ENCODE measurements at places on chromosomes 1 and 21. TPM values are rescaled to one million over a fixed set of nuclear protein-coding genes. Genes with fewer than 3 reads are reported as not detected.
A peak's percentile ranks its signal among the peaks of the same experiment; 100 is the strongest.

GRCh38 chr1:7334475-7335035 is 436.5 kb upstream of the VAMP3 start:
- no peak for DNase-seq

DNA sequence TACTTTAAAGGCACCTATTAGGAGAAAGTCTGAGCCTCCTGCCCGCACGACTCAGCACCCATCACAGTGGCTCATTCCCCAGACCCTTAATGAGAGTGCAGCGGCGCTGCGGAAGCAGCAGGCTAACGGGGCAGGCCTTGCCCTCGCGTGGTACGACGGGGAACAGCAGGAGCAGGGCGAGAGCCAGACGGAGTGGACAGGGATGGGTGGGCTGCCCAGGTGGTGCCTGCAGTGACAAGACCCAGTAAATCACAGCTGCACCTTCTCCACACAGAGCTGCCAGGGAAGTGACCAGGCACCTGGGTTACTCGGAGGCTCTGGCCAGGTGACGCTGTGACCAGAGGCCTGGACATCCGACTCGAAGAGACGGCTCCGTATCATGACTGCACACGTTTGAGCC is 131.9 kb downstream of the NPHP4 start:
- DNase-seq, result no peak

DNA sequence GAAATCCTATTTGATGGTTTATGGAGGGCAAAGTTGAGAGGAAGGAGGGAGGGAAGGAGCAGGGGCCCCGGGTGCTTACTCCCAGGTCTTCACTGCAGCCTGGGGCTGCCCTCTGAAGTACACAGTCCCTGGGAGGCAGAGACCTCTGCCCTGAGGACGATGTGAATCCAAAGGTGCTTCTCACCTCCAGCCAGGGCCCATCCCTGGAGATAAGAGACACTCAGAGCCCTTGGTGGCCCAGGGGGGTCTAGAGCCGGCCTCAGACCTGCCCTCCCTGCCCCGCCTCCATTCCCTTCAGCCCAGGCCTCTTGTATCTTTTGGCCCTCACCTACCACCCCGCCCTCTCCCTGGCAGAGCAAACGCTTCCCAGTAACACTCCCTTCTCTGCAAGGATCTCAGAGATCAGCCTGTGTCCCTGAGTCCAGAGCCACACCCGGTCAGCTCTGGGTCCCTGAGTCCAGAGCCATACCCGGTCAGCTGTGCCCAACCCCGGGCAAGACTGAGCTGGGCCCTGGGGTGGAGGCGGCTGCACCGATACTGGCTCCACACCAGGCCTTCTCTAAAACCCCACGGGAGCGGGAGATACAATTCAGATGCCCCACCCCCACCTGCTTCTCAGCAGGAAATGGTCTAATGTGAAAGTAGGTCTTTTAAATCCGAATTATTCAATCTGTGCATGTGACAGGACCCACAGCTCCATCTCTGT is 3.6 kb upstream of the GNB1 start:
- no peak for DNase-seq

DNA sequence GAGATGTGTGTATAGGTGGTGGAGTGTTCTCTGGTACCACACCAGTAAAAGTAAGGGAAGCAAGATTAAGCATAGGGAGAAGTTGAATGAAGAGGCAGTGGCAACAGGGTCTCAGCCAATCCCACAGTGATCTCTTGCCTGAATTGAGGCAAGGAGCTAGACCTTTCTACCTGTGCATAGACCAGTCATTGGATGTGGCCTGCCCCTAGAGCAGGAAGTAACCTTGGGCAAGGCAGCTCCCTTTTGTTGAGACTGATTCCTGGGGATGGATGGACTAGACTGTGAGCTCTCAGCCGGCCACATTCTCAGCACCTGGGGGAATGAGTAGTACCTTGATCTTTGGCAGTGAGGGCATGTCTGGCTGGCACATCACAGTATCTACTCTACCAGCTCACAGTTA is 6.4 kb downstream of the USP16 start:
- no peak for DNase-seq

GRCh38 chr1:61245696-61246400 is 163.5 kb downstream of the NFIA start:
- no peak for DNase-seq

DNA sequence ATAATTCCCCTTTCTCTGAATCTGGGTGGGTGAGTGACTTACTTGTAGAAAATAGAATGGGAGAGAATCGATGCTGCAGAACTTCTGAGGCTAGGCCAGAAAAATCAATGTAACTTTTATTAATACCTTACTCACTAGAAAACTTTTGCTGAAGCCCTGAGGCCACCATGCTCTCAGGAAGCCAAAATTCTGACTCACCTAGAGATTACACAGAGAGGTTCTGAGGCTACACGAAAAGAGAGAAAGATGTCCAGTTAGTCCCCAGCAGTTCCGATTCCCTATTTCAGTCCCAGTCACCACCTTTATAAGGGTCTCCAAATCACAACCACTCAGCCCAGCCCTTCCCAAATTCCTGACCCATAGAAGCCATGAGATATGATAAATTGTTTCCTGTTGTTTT is 135.2 kb downstream of the NTPCR start:
- no peak for DNase-seq

DNA sequence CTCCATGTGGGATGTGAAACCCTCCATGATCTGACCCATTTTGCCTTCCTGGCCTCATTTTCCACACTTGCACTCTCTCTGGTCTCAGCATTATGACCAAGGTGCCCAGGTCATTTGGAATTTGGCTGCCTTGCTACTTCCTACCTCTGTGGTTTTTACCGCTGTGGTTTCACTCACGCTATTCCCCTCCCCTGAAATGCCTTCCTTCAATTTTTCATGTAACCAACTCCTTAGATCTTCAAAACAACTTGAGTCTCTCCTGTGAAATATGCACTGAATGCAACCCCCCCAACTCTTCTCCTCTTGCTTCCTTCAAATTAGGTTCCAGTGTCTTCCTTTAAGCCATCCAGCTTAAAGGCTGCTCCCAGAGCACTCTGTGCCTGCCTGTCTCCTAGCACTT is 50.1 kb downstream of the PHC2 start:
- no peak for DNase-seq

DNA sequence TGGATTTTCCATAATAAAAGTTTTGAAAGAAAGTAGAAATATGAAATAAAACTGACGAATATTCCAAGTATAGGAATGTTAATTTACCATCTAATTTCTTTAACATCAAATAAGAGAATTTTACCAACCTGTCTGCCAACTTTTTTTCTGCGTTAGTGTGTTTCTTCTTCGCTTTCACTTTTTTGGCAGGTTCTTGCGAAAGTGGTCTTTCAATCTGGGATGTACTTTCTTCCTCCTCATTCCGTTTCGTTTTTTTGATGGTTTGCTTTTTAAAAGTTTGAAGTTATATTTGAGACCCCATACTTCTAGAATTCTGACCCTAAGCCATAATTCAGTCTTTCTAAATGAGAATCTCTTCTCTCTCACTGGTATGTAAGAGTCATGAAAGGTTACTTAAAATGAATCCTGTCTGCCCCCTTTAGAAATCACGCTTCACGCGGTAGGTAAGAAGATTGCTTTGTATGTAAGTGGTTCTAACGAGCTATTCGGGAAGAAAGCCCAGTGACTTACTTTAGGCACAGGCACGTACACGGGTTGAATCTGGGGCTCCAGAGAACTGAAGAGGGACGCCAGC is 580 bp downstream of the RBM34 start:
- DNase-seq, result peak; percentile 63

- DNase-seq, result no peak
Observed at GRCh38 chr1:89391686-89392085, 27.8 kb downstream of the GBP6 start.

DNA sequence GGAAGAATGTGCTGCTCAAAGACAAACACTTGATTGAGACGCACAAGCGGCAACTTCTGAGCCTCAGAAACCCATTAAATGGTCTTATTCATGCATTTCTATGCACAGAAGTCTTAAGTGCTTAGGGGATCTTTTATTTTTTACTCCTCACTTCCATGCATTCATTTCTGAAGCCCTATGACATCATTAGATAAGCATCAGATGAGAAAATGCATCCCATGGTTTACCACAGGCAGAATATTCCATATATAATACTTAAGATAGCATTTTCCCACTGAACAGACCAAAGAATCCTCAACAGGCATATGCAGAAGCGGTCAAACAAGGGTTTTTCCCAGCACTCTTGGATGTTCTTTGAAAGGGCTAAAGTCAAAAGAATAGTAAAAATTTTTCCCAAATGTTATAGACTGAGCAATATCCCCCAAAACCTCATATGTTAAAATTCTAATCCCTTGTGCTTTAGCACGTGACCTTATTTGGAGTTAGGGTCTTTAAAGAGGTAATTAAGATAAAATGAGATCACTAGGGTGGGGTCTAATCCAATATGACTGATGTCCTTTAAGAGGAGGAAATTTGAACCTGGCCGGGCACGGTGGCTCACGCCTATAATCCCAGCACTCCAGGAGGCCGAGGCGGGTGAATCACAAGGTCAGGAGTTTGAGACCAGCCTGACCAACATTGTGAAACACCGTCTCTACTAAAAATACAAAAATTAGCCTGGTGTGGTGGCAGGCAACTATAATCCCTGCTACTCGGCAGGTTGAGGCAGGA is 22.6 kb upstream of the FAM89A start:
- DNase-seq, result no peak

DNA sequence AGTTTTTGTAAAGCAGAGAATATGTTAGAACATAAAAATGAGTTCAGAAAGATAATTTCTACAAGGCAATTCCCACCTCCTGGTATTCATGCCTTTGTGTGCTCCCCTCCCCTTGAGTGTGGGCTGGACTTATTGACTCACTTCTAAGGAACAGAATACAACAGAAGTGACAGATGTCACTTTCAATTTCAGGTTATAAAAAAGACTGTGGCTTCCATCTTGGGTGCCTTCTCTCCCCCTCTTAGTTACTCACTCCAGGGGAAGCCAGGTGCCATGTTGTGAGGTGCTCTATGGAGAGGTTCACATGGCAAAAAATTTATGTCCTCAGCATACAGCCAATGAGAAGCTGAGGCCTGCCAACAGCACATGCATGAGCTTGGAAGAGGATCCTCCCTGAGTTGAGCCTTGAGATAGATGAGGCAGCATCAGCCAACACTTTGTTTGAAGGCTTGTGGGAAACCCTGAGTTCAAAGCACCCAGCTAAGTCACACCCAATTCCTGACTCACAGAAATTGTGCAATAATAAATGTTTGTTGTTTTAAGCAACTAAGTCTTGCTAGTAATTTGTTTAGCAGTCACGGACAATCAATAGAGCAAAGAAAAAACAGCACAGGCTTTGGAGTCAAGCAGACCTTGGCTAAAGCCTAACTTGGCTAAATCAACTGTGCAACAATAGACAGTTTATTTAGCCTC is 73.5 kb upstream of the NGF start:
- peak; percentile 52 for DNase-seq

- DNase-seq, result no peak
Observed at GRCh38 chr1:118429856-118430255, 244.8 kb upstream of the SPAG17 start.

DNA sequence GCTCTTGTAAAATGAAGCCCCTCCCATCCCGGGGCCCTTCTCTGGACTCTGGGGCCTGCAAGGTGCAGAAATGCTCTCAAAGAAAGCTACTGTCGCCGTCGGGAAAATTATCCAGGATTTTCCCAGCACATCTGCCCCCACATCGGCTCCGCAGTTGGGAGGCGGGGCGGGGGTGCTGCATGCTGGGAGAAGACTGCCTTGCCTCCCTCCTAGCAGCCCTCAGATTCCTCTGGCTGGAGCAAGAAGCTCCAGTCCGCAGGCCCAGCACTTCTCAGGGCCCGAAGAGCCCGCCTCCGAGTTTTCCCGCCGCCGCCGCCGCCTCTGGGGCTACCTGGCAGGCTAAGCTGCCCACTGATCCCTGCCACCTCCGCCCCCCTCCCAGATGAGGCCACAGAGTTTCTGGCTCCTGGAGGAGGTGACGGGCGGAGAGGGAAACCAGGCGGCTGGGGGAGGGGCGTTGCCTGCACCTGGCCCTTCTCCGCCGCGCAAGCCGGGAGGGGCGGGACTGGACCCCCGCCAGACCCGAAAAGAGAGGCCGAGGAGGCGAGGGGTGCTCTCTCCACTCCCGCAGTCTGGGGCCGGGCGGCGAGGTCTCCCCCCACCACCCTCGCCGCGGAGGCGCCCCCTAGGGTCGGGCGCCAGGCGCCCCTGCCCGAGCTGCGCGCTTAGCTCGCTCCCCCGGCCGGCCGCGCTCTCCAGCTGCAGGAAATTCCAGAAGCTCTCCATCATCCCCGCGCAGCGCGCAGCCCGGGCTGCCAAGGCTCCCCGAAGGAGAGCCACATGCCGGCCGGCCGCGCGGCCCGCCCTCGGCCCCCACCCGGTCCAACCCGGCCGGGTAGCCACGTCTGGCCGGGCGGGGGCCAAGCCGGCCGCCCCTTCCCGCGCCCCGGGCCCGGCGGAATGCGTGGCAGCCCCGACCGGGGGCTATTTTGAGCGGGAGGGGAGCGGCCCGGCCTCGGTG is 28.8 kb downstream of the AHDC1 start:
- peak; percentile 90 for DNase-seq

DNA sequence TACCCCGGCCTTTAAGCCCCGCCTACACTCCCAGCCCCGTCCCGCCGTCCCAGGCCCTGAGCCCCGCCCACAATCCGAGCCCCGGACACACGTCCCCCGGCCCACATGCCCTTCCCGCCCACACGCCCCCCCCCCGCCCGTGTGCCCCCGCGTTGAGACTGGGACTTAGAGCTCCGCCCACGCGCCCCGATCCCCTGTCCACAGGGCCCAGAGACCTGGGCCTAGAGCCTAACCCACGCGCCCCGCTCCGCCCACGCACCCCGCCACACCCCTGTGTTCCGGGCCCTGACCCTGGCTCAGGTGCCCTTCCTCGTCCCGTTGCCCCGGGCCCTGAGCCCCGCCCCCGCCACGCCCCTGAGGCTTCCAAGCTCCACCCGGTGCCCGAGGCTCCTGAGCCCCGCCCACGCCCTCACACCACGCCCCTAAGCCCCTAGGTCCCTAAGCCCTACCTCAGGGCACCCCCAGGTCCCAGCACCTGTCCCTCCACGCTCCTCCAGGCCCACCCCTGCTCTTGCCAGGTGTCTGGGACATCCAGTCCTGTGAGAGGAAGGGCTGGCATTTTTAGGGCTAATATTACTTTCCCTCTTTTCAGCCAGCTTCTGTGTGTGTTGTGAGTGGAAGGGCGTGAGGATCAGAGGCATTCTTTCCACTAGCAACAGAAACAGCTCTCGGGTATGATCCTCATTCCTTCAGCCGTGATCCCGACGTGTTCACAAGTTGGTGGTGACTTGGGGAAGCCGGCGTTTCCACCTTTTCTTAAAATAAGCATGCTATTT is 552 bp upstream of the GPR157 start:
- peak; percentile 64 for DNase-seq

DDOST gene
- polyA plus RNA-seq, result 326 TPM

MYOM3 gene
- not detected for polyA plus RNA-seq

C8B gene
- polyA plus RNA-seq, result not detected

TESK2 gene
- 8.4 TPM for polyA plus RNA-seq

NPR1 gene
- 1.7 TPM for polyA plus RNA-seq

ELF3 gene
- 22.6 TPM for polyA plus RNA-seq

TMEM269 gene
- polyA plus RNA-seq, result 0.99 TPM

Data from cardiac muscle cell (in vitro differentiated cells and primary cell).